ENCODE measurements at places on chromosomes 1 and 21.

DNA sequence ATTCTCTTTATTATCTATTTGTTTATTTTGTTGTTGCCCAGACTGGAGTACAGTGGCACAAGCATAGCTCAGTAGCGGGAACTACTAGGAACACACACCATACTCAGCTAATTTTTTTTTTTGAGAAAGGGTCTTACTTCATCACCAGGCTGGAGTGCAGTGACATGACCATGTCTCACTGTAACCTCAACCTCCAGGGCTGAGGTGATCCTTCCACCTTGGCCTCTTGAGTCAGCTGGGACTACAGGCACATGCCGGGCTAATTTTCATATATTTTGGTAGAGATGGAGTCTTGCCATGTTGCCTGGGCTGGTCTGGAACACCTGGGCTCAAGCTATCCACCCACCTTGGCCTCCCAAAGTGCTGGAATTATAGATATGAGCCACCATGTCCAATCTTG, 5.3 kb upstream of the TXNIP start:
- DNase-seq: no peak

DNA sequence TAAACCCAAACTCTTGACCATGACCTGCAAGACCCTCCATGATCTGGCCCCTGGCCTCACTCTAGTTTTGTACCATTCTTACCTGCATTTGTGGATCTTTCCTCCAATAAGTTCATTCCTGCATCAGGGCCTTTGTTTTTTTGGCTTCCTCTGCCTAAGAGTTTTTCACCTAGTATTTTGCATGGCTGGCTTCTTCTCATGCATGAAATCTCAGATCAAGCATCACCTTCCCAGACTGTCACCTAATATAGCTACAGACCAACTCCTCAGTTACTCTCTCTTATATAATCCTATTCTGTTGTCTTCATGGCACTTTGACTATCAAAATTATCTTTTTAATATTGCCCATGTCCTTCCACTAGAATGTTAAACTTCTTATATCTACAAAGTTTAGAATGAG, 54.2 kb downstream of the BTBD8 start:
- no peak for DNase-seq

DNA sequence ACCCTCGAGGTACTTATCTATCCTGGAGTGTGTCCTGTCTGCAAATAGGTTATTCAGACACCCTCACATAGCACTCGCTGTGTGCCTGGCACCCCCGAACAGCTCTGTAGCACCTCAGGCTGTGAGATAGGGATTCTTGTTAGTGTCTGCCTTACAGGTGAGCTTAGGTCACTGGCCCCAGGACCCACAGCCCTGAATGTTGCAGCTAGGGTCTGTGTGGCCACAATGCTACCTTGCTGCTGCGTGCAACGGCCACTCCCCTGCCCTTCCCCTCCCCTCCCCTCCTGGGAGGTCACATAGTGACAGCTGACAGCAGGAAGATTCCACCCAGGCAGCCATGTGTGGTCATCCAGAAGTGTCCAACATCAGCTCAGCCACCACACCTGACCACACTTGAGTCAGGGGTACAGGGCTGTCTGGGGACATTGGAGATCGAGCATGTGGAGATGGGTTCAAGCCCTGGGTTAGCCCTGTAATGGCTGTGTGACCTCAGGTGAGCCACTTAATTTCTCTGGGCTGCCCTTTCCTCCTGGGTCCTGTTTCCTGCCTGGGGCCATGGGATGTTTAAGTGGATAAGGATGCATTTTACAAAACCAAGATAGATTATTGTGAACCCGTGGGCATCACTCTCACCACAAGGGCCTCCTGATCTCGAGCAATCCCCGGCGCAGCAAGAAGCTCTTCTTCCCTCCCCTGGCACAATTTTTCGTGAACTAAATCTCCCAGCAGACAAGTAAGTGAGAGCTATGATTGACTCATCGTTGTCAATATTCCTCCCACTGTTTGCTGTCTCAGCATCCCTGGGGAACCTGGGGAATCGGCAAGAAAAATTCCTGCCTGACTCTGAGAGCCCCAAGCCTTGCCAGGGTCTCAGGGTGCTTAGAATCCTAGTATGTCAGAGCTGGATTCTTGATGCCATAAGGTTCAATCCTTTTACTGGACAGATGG, 208.7 kb downstream of the PTPRU start:
- no peak for DNase-seq

DNA sequence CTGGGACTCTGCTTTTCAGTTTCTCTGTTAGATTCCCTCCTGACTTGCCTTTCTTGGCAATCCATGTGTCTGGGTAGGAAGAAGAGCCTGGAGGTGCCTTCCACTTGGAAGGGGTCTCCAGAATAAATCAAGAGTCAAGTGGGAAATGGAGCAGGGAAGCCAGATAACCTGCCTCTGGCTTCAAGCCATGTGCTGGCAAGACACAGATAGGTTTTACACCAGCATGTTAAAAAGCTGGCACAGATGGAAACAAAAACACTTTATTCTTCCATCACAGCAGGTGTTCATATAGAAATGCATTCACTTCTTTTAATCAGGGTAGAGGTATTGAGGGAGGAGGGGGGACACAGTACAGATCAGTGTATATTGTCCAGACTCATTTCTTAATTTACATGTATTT, 356.9 kb upstream of the RUNX1 start:
- DNase-seq: no peak

DNA sequence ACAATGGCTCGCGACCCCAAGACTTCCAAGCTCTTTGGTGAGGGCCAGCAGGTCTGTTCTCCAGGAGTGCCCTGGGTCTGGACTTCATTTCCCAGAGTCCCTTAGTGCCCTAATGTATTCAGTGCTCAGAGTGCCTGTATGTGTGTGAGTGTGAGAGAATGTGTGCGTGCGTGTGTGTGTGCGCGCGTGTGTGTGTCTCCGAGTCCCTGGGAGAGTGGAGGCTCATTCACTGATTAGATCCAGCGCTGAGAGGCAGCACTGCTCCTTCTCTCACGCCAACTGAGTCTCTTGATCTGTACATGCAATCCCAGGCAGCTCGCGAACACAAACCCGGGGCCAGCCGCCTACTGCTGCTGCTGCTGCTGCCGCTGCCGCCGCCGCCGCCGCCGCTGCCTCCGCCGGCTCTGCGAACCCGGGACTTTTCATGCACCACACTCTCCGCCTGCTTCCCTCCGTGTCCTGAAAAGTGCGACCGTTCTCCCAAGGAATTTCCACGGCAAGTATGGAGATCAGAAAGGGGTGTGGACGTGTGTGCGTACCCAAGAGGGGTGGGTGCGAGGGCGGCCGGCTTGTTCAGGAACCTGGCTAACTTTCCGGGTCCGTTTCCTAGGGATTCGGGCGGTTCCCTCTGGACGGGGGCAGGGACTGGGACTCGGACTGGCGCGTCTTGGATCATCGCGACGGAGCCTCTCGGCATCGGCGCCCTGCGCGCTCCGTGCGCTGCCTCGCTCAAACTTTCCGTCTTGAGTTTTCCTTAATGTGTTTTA, at the start of gene RNF220:
Gene RNF220, plus strand, starts transcription at position 225 of the 767 bp plus-strand sequence.
- peak; percentile 75 for DNase-seq

DNA sequence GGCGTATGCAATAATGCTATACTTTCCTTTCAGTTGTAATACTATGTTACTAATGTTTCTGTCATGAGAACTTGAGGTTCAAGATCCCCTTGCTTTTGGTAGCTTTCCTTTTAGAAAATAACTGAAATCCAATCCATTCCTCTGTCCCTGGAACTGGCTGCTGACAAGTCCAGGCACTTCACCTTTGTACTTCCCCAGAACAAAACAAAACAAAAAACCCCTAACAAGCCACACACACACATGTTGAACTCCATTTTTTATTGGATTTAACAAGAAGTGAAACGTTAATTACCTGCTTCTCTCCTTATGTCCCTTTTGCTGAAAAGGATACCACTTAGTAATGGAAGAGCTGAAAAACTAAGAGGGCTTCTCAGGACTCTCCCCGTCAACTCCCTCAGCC, 26.1 kb upstream of the SDC3 start:
- DNase-seq: no peak

GRCh38 chr1:235938709-235939479, 72.2 kb upstream of the LYST start:
- no peak for DNase-seq

DNA sequence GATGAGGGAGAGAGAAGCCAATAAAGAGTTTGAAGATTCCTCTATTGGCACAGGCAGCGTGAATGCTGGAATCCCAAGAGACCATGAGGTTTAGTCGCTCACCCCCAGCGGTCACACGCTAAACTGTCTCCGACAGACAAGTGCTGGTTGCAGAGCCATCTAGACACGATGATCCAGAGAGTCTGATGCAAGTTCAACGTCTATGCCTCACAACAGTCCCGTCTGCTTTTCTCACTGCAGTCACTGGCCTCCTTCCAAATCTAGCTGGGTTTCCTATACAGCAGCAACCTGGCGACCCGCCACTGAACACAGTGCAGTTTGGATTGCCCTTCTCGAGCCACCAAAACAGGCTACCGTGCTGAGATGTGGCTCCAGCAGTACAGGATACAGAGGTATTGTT, 98.6 kb upstream of the KRTAP19-8 start:
- DNase-seq: peak; percentile 58

DNA sequence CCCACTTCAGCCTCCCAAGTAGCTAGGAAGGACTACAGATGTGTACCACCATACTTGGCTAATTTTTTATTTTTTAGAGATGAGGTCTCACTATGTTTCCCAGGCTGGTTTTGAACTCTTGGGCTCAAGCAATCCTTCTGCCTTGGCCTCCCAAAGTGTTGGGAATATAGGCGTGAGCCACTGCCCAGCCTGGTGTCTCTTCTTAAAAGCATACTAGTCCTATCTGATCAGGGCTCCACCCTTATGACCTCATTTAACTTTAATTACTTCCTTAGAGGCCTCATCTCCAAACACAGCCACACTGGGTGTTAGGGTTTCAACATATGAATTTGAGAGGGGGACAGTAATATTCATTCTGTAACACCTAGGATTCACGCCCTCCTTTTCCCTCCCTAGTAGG, 130.9 kb downstream of the GLIS1 start:
- DNase-seq: no peak

GRCh38 chr1:38269923-38270848, 223.6 kb upstream of the POU3F1 start:
- no peak for DNase-seq

DNA sequence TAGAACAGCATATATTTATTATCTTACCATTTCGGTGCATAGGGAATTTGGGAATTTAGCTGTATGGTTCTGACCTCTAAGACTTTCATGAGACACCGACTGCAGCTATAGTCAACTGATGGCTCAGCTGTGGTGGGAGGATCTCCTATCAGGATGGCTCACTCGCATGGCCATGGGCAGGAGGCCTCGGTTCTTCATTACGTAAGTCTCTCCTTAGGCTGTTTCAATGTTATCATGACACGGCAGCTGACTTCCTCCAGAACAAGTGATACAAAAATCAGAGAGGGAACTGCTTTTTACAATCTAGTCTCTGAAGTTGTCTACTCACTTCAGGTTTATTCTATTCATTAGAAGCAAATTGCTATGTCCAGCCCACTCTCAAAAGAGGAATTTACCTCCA, 13.3 kb upstream of the CAPN8 start:
- DNase-seq: no peak

DNA sequence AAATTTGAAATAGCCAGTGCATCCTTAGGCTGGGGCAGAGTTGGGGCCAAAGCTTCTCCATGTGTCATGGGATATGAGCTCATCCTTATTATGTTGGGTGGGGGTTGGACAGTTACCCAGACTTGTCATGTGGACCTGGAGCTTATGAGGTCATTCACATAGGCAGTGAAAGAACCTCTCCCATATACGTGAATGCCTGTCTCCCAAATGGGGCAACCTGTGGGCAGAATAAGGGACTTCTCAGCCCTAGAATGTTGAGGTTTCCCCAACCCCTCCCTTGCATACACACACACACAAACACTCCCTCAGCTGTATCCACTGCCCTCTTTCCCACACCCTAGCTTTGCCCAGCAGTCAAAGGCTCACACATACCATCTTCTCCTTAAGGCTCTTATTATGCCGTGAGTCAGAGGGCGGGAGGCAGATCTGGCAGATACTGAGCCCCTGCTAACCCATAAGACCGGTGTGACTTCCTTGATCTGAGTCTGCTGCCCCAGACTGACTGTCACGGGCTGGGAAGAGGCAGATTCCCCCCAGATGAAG, 2.3 kb upstream of the IVL start:
- DNase-seq: no peak

DNA sequence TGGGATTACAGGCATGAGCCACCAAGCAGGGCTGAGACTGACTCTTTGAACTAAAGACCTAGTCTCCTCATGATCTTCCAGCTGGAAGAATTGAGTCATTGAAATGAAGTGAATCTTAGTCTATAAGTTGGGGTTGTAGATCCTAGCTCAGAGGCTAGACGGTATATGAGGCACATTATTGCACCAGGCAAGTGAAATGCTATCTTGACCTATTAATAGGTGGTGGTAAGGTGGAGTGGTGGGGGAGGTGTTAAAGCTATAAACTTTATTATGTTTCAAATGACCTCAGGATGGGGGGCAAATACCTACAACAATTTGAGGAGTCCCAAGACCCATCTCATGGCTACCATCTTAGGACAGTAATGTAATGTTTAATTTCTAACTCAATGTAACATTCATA, 36.8 kb upstream of the SLC16A1 start:
- no peak for DNase-seq

DNA sequence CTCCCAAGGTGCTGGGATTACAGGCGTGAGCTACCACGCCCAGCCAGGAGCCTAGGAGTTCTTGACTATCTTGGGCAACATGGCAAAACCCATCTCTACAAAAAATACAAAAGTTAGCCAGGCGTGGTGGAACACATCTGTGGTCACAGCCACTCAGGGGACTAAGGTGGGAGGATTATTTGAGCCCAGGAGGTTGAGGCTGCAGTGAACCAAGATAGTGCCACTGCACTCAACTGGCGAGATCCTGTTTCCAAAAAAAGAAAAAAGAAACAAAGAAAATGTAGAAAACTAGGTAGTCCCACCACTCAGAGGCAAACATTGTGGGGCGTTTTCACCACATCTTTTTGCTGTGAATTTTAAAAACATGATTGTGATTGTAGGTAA, 141.3 kb downstream of the ZZZ3 start:
- DNase-seq: no peak

DNA sequence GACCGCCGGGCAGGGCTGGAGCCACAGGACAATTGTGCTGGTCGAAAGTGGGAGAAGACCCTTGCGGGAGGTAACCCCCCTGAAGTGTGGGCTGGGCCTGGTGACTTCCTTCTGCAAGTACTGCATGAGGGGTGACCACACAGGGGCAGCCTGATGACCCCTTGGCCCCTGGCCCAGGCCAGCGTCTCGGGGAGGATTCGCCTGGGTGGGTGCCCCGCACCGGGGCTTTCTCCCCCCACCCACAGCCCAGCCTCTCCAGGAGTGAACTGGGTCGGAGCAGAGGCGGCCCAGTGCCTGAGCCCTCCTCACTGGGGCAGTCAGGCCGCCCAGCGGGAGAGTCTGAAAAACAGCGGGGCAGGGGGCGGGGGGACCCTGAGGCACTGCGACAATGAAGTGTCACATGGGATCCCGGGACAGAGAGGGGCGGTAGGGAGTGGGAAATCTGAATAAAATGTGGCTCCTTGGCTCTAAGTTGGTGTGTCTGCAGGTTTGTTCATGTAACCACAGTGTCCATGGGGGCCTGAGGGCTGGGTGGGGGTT, 1.6 kb upstream of the DNMT3L start:
- peak; percentile 60 for DNase-seq

DNA sequence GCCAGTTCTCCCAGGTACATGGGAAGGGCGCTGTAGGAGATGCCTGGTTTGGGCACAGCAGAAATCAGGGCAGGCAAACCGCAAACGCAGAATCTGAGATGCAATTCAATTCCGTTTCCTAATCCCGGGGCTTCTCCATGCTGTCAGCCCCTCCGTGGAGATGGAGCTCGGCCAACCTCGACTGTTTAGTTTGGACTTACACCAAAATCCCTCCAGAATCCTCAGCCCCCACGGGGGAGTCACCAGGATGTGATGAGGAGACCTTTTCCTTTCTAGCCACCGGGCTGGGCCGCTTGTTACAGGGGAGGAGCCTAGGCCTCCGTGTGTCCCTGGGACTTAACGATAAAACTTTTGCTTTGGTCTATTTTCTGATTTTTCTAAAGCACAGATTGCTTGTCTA, 7.9 kb downstream of the SLC2A7 start:
- no peak for DNase-seq
